Stimulated activated CD8-positive, alpha-beta memory T cell treated with anti-CD3 and anti-CD28 coated beads, Interleukin-2, amount 100 ng/mL, for 1 hour (primary cell): ENCODE measurements at places on chromosomes 1 and 21.

GRCh38 chr1:107264561-107264960 lies 123.7 kb downstream of the NTNG1 start:
- no peak for DNase-seq

- no peak for DNase-seq
Measured at GRCh38 chr1:25689686-25690381, 73.2 kb downstream of the MAN1C1 start.

DNA sequence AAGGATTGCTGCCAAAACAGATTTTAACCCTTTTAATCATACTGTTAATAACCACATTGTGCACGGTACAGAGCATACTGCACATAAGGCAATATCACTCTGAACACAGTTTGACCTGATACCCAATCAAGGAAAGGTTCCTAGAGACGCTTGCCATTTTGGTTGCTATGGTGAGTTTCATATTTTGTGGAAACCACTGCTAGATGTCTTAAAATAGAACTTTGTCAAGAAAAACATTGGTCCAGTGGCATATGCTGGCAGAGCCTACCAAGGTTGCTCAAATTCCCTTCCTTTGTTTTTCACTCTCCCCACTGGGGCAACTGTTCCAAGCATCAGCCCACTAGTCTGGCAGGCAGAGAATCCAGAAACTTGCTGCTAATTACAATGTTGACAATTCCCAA lies 114.8 kb upstream of the DPYD start:
- DNase-seq: no peak

- no peak for DNase-seq
Measured at GRCh38 chr1:158998781-158999161, 10.9 kb upstream of the IFI16 start.

- no peak for DNase-seq
Measured at GRCh38 chr1:226678251-226678650, 60.8 kb downstream of the ITPKB start.
